ENCODE measurements at places on chromosomes 12 and 14. TPM values are rescaled to one million over a fixed set of nuclear protein-coding genes. Genes with fewer than 3 reads are reported as not detected.

- DNase-seq: no peak
Observed at GRCh38 chr12:75528272-75528671, 16.9 kb upstream of the KRR1 start.

DNA sequence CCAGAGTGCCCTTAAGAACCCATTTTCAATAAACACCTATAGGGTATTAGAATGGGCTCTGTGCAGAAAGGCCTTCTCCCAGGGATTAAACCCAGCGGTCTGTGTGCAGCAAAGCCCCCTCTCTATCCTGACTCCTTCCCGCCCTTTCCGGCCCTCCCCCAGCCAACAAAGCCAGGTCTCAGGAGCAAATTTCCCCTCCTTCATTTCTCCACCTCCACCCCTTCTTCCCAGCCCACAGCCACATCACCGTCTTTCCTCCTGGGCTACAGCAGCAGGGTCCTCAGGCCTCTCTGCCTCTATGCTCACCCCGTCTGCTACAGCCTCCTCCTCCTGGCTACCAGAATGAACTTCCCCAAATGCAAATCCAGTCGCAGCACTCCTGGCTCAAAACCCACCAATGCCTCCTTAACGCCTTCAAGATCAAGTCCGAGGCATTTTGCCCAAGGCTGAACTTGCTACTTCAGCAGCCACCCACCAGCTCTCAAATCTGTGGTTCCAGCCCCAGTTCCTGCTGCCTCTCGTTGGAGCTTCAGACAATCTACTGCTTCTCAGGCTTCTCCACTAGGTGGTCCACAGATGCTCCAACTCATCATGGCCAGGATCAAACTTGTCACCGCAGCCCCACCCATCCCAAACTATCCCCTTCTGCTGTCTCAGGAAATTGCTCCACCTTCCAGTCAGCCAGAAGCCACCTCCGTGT is 134.8 kb downstream of the BCL11B start:
- no peak for DNase-seq

DNA sequence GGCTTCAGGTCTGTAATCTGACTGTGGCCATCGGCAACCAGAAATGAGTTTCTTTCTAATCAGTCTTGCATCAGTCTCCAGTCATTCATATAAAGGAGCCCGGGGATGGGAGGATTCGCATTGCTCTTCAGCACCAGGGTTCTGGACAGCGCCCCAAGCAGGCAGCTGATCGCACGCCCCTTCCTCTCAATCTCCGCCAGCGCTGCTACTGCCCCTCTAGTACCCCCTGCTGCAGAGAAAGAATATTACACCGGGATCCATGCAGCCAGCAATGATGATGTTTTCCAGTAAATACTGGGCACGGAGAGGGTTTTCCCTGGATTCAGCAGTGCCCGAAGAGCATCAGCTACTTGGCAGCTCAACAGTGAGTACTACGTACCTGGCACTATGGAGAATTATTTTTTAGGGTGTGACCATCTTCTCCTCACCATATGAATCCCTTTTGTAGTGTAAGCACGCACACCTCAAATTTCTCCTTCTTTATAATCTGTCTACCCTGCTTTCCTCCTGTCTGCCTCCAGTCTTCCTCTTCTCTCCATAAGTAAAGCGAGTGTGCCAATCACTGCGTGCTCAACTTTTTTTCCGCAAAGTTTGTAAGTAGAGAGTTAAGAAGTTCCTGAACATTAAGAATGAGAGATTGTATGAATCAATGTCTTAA is at the start of gene TPH2:
TSS of gene TPH2 (plus strand) at position 118 of the 658 bp plus-strand sequence. CDS start at position 260, 142 bp downstream.
- peak; percentile 59 for DNase-seq

DNA sequence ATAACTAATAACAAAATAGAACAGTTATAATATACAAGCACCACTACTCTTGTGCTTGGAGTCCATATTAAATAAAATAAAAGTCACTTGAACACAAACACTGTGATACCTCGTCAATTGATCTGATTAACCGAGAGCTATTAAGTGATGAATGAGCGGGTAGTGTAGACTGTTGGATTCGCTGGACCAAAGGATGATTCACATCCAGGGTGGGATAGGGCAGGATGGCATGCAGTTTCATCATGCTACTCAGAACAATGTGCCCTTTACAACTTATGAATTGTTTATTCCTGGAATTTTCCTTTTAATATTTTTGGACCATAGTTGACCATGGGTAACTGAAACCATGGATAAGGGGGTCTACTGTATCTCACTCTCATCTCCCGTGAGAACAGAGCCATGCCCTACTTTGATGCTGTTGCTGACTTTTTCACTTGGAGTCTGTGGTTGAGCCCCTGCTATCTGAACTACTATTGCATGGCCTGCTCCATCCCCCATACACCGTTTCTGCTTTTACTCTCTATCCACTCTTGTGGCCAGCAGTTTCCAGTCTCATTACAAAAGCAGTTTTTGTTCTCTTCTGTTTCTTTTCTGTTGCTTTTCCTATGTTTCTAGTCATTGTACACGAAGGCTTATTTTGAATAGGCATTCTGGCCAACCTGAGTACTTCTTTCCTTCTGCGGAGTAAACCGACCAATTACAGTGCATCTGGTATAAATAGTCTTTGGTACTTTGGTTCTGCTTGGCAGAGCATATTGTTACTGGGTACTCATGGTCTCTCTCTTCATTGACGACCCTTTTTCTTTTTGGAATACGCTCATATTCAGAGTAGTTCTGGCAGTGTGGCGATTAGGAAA is 12.2 kb downstream of the TMTC2 start:
- no peak for DNase-seq

GRCh38 chr12:100528471-100529127 is 44.9 kb upstream of the GAS2L3 start:
- no peak for DNase-seq

GRCh38 chr12:111441107-111441928 is 35.6 kb downstream of the SH2B3 start:
- DNase-seq: no peak

- peak; percentile 20 for DNase-seq
Observed at GRCh38 chr14:21069388-21070082, 569 bp upstream of the ARHGEF40 start.

DNA sequence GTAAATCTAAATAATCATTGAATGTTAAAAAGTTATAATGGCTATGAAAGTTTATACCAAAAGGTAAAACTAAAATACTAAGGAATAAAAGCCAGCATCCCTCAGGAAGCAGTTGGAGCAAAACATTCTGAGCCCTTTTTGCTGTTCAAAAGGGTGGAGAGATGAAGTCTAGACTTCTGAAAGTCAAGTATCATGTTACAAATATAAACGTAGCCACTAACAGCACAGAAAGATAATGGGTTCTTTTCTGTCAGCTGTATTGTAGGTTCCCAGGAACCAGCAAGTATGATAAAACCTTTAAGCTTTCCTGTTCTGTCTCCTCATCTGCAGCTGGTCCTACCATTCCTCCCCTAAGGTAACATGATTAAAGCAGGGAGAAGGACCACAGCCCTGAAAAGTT is 16.4 kb upstream of the PLD4 start:
- DNase-seq: no peak

DNA sequence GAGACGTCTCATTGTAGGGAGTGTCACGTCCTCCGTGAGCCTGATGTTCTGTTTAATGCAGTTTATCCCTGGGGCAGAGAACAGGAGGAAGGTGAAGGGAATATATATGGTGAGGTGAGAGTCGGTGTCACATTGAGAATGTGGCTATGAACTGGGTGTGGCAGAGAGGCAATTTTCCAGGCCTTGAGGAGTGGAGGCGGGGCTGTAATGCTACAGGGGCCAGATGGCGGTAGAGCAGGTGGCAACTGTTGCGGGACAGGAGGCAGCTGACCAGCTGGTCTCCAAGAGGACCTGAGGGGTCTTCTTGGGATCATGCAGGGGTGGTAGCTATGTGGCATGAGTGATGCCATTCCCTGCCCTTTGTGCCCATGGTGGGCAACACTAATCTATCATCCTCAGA is 59.6 kb downstream of the CACNA1C start:
- no peak for DNase-seq

GRCh38 chr14:61215222-61216020 is 65.7 kb downstream of the TMEM30B start:
- no peak for DNase-seq

The LRRC43 gene
- total RNA-seq: not detected

The C14orf39 gene
- 1.4 TPM for total RNA-seq

The TCL1B gene
- total RNA-seq: not detected

The ACVRL1 gene
- 2.6 TPM for total RNA-seq

The MORN3 gene
- 0.06 TPM for total RNA-seq
